ENCODE measurements at places on chromosomes 6 and 20.

DNA sequence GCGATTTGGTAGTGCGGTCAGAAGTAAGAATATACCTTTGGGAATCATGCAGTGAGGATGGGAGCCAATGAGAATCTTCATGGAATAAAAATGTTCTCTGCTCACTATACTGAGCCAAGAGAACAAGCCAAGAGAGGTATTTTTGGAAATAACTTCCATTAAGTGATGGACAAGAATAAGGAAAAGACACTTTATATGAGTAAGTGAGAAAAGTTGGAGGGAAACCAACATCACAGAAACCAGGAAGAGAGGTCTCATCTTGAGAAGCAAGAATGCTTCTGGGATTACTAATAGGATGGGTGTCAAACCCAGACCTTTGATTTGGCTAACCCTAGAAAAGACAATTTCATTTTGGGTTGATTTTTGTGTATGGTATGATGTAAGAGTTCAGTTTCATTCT lies 181.2 kb upstream of the JAG1 start:
- no peak for DNase-seq

GRCh38 chr6:39887692-39888450 lies 46.4 kb downstream of the MOCS1 start:
- DNase-seq, result no peak

- no peak for DNase-seq
These were observed 23.0 kb downstream of the OPN5 start for GRCh38 chr6:47804821-47805220.

- no peak for DNase-seq
These were observed 53.7 kb downstream of the BMP7 start for GRCh38 chr20:57212534-57213276.

- DNase-seq, result no peak
These were observed 205.1 kb downstream of the DLL1 start for GRCh38 chr6:170085475-170086401.

GRCh38 chr6:131787079-131787478 lies 20.7 kb upstream of the ENPP1 start:
- DNase-seq, result no peak

DNA sequence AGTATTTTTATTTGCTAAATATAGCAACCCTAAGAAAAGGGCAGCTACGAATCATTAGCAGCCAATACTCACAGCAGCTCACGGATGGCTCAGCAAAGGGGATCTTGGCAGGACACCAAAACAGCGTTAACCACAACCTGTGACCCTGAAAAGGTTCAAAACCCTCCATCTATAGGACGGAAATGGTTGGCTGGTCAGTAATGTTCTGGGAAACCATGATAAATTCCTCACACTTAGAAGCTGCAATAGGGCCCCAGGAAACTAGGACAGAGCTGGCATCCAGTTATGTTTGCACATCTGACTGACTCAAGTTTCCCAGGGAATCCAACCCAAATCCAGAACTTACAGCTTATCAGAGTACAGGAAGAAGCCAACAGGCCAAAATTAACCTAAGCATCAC lies 30.9 kb upstream of the PTPRT start:
- no peak for DNase-seq

DNA sequence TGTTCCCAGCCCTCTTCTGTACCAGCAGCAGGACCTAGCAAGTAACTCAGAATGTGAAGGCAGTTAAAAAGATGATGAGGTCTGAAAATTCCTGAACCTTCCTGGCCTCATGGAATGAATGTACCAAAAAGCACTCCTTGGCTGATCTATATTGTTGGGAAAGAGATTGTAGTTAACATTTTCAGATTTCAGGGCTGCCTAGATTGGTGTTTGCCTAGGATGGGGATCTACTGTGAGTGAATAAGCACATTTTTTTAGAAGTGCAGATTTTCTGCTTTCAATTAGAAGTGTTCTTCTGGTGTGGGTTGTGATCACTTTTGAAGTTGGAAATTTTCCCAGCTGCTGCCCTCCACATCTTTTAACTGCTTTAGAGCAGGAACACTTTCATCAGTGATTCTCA lies 6.2 kb downstream of the MYLIP start:
- DNase-seq, result no peak

GRCh38 chr6:66499851-66500250 lies 792.8 kb upstream of the EYS start:
- DNase-seq, result no peak

GRCh38 chr20:62964700-62965099 lies 12.2 kb downstream of the SLC17A9 start:
- no peak for DNase-seq

DNA sequence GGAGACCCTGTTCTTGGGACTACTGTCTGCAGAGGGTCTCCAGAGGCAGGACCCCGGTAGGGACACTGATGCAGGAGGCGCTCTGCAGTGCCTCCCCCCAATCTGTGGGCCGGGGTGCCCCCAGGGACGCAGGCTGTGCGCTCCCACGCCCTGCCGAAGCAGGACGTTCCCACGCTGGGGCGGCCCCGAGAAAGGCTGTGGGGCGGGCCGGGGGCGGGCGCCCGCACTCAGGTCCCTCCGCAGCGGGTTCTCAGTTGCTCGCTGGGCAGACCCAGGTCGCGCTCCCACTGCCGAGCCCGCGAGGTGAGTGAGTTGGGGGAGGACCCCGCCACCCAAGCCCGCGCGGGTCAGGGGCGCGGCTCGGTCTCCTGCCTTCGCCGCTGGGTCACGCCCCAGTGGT lies at the start of gene COX4I2:
COX4I2 (plus strand) TSS at position 253 of the 400 bp plus-strand sequence. CDS start 1,106 bp downstream, outside the sequence.
- no peak for DNase-seq

GRCh38 chr6:36703081-36703606 lies 5.5 kb downstream of the RAB44 start:
- DNase-seq, result no peak

- DNase-seq, result no peak
These were observed 95.7 kb downstream of the SLC24A3 start for GRCh38 chr20:19308146-19308545.

- DNase-seq, result no peak
These were observed 15.4 kb downstream of the FKBP1A start for GRCh38 chr20:1377341-1377871.

GRCh38 chr6:52517502-52518278 lies 59.2 kb downstream of the TRAM2 start:
- DNase-seq, result peak; percentile 29

DNA sequence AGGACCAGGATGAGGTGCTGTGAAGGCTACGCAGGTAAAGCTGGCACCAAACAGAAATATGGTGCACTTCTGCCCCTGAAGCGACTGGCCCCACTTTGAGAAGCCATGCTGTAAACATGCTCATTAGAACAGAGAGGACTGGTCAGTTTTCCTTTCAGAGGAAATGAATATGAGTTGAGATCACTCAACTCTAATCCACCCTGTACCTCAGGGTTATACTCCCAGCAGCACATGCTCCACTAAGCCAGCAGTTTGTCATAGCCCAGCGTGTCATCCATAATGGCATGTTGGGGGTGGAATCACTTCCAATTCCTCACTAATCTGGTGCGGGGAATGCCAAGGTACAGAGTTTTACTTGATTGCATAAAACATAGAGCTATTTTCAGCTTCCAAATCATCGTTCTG lies 98.1 kb downstream of the HIVEP2 start:
- DNase-seq, result no peak

DNA sequence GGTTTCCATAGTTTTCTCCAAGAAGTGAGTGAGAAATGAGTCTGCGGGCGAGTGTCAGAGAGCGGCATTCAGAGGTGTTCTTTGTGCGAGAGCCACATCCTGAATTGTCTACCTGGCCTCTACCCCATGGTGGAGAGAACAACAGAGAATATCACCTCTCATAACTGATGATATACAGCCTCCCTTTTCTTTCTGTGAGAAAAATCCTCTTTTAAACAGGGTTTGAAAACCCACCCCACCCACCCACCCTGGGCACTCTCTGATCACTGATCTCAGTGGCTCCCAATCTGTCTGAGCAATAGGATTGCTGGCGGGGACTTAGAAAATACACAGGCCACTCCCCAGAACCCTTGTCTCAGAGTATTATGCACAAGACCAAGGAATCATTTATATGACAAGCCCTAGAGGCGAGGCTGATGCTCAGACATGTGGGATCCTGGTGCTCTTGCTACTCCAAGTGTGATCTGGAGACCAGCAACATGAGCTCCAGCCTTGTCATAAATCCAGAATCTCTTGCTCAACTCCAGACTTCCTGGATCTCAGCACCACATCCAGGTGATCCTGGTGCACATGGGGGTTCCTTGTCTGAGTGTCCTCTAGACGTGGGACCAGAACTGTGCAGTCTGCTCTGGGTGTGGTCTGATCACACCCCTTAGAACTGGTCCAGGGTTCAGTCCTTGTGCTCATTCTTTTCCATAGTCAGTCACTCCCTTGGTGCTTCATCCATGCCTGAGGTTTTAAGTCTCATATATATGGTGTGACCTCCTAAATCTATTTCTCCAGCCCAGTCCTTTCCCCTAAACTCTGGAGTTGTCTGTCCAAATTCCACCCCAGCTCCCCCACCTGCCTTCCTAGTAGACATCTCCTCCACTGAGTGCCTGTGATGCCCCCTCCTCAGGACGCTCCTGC lies 5.3 kb downstream of the HLA-B start:
- no peak for DNase-seq

DNA sequence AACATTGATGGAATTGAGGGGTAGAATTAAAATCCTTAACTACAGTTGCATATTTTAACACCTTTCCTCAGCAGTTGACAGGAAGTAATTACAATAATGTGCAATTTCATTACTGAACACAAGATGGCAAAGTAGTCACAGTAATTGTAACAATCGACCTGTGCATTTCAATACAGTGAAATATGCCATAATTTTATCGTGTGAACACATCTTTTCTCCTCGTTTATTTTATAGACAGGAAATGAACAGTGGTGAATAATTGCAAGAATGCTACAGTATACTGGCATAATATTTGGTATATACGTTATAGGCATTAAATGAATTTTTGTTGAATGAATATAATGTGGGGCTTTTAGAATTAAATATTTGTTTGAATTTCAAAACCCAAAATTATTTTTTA lies 25.0 kb downstream of the CYB5R4 start:
- DNase-seq, result no peak

- DNase-seq, result no peak
These were observed 5.8 kb downstream of the TNFRSF21 start for GRCh38 chr6:47303861-47304260.

DNA sequence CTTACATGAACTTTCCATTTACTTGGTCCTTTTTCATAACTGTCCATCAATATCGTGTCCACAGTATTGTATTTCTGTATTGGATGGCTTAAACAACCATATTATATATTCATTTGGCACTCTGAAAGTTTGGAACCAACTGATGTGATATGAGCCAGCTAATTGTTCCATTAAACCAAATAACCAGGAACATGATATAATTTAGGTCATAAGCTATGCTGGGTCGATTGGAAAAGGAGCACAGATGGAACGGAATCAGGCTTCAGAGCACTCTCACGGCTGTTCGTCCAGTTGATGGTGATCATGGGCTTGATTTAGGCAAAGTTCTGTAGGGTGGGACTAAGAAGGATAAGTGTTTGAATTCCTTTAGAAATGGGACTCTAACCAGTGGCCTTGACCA lies 142.7 kb downstream of the DNAH8 start:
- no peak for DNase-seq

- no peak for DNase-seq
These were observed 93.6 kb upstream of the ADGRF1 start for GRCh38 chr6:47135772-47136171.

- DNase-seq, result no peak
These were observed 60.2 kb downstream of the NOL4L start for GRCh38 chr20:32524829-32525501.

DNA sequence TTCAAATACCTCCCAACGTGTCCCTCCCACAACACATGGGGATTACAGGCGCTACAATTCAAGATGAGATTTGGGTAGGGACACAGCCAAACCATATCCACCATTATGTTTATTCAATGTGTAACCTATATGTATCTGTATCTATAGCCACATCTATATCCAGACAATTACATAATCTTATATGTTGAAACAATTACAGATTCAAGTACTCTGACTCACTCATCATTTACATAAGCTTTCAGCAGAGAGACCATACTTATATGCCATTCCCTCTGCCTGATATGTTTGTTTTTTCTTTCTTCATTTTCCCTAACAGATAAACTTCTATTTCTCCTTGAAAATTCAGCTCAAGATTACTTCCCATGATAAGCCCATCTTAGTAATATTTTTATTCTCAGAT lies 163.6 kb downstream of the LAMA2 start:
- DNase-seq, result no peak

DNA sequence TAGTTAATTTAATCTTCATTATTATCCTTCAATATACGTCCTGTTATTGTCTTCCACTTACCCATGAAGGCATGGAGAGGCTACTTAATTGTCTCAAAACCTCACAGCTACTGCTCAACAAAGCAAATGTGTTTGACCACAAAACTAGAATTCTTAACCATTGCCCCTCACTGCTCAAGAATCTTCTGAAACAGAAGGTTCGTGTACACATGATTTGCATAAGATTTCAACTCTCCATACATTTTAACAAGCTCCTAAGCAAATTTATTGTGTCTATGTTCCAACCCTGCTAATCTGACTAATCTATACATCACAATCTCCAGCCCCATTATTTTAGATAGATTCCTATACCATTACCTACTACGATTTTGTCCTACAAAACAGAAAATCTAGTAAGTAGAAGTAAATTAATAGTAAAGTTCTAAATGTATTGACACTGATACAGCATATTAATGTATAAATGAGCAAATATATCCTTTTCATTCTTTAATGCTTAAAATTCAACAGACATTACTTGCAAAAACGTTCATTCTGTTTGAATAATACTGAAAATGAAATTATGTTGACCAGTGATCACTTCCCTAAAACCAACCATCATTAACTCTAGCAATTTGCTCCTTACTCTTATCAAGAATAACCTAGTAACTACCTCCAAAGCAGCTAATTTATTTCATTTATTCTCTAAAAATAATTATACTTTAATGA lies 89.7 kb upstream of the RNF217 start:
- DNase-seq, result no peak

- no peak for DNase-seq
These were observed 183.5 kb downstream of the CDKAL1 start for GRCh38 chr6:20717743-20718142.

GRCh38 chr20:58240471-58240870 lies 12.0 kb upstream of the ANKRD60 start:
- no peak for DNase-seq

- no peak for DNase-seq
These were observed 33.2 kb upstream of the AKAP7 start for GRCh38 chr6:131101911-131102680.

- DNase-seq, result no peak
These were observed 5.8 kb upstream of the ABHD16B start for GRCh38 chr20:63855363-63856097.

Data from activated naive CD4-positive, alpha-beta T cell treated with anti-CD3 and anti-CD28 coated beads, Interleukin-2, amount 50 U/mL, for 16 hours (primary cell).